ENCODE measurements at places on chromosomes 6 and 20. TPM values are rescaled to one million over a fixed set of nuclear protein-coding genes. Genes with fewer than 3 reads are reported as not detected.

Gene TMEM170B
- polyA plus RNA-seq: 0.59 TPM

Gene BFSP1
- polyA plus RNA-seq: 5.8 TPM

Gene GABRR2
- not detected for polyA plus RNA-seq

Gene SYNDIG1
- polyA plus RNA-seq: not detected

Gene MUC21
- not detected for polyA plus RNA-seq

Gene RSPH4A
- 0.11 TPM for polyA plus RNA-seq

Gene SGK2
- polyA plus RNA-seq: not detected

Gene UTRN
- polyA plus RNA-seq: 261 TPM

GRCh38 chr6:170289951-170290295, 955 bp downstream of the DLL1 start:
- peaks cover 43% of the 10 kb centered on the region for H3K27me3 ChIP-seq
- no peak overlapping the region for H3K27ac ChIP-seq
- peaks cover 39% of the 10 kb centered on the region for H3K4me1 ChIP-seq

GRCh38 chr20:3704087-3704486, 8.3 kb downstream of the SIGLEC1 start:
- no peak for DNase-seq
- H3K36me3 ChIP-seq: no peaks in the 10 kb centered on the region
- H3K27ac ChIP-seq: no peak overlapping the region
- H3K27me3 ChIP-seq: peaks cover 1% of the 10 kb centered on the region

- H3K27me3 ChIP-seq: no peaks in the 10 kb centered on the region
- DNase-seq: no peak
- H3K27ac ChIP-seq: no peak overlapping the region
- H3K4me1 ChIP-seq: no peaks in the 10 kb centered on the region
Observed at GRCh38 chr6:105058846-105059245, 101.9 kb downstream of the LIN28B start.

DNA sequence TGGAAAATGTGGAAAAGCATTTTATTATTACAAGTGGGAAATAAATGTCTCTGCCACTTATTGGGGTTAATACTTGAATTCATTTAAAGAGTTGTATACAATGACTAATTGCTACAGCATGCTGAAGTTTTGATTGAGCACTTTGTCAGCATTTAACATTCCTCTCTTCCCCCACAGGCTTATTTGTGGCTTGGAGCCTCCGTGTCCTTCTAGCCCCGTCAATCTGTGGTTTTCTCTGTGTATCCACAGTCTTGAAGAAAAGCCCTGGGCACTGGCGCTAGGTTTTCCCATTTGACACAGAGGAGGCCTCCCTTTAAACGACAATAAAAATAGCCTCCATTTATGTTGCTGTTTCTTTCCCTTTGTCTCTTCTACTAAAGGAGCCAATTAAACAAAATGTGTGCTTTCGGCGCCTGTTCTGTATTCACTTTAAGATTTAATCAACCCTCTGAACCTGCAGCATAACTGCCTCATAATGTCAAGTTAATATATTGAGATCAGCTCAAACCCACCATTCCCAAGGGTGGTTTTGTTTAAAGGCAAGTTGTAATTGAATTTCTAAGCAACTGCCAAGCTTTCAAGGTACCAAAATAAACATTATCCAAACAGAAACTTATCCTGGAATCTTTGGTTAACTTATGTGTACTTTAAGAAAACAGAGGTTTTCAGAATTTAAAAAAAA, 326.6 kb upstream of the RNF24 start:
- H3K4me1 ChIP-seq: no peaks in the 10 kb centered on the region
- no peak overlapping the region for H3K4me3 ChIP-seq
- DNase-seq: no peak
- H3K36me3 ChIP-seq: no peaks in the 10 kb centered on the region
- H3K27ac ChIP-seq: no peak overlapping the region

- peaks cover 24% of the 10 kb centered on the region for H3K36me3 ChIP-seq
- peaks cover 26% of the 10 kb centered on the region for H3K27me3 ChIP-seq
- peaks cover 41% of the 10 kb centered on the region for H3K4me1 ChIP-seq
- H3K4me3 ChIP-seq: peak overlapping the region; percentile 89
Observed at GRCh38 chr6:161242113-161242512, 31.7 kb downstream of the AGPAT4 start.

GRCh38 chr6:3345836-3346235, 87.1 kb downstream of the PSMG4 start:
- no peak for DNase-seq
- H3K27me3 ChIP-seq: peaks cover 1% of the 10 kb centered on the region
- H3K4me1 ChIP-seq: no peaks in the 10 kb centered on the region

DNA sequence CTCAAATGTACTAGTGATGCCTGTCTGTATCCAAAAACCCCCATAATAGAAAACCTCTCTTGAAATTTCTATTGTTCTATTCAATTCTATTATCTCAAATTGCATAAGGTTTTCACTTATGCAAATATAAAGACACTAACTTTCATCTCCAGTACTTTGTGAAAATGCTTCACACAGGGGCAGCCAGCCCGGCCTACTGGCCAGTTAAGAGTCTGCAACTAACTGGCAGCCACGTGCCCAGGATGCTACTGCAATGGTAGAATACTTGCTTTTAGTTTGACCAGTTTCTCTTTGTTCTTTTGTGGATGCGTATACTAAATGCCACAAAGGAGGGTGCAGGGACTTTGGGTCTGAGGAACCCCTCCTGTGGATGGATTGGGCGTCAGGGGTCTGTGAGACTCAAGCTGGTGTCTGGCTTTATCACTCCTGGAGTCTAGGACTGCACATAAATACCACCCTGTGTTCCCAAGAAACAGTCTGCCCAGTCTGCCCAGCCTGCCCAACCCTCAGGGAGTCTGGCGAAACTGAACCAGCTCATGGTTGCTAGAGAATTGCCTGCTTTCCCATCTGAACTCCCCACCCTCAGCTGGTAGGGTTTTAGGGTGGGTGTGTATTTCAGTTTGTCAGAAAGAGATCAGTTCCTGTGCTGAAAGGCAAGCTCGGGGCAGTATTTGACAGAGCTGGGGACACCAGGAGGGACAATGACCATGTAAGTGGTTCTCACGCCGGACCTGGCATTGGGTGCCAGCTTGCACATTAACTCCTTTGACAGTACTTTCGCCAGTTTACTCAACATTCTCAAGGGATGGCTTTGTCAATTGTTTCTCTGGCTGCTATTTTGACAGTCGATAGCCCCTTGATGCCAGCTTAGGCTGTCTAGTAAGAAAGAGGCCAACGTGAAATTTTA, 558.2 kb upstream of the JAG1 start:
- H3K27ac ChIP-seq: no peak overlapping the region
- DNase-seq: no peak
- no peak overlapping the region for H3K4me3 ChIP-seq
- H3K27me3 ChIP-seq: no peaks in the 10 kb centered on the region
- H3K36me3 ChIP-seq: no peaks in the 10 kb centered on the region

DNA sequence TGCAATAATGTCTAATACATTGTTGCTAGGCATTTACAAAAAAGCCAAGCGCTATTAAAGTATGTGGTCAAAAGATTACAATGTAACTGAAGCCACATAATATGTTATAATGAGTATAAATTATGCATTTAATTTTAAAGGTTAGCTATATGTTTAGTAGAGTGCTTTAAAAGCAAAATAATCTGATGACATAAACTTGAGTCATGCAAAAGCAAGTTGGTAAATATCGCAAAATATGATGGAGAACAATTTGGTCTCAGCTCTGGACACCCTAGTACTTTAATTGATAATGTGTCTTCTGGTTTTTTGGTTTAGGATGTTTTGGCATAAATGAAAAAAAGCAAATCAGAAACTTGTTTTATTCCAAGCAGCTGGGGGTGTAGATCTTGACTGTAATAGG, 188.6 kb upstream of the RREB1 start:
- H3K36me3 ChIP-seq: no peaks in the 10 kb centered on the region
- H3K27ac ChIP-seq: no peak overlapping the region
- DNase-seq: no peak
- no peak overlapping the region for H3K4me3 ChIP-seq
- H3K4me1 ChIP-seq: peaks cover 5% of the 10 kb centered on the region

DNA sequence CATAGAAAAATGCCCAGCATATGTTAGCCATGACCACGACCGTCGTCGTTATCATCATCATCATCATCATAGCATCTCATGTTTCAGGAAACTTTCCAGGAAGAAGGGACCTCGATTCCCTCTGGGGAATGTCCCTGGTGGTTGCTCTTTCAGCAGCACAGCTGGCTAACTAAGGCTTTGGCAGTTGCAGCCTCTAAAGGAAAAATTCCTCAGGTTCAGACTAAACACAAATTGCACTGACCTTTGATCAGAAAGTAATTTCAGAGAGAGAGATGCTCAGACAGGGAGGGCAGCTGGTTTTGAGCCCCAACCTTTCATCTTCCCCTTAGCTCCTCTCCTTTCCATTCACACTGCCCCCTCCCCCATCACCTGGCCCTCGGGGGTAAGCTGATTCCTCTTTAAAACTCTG, 5.6 kb upstream of the CFB start:
- no peak overlapping the region for H3K4me3 ChIP-seq
- H3K4me1 ChIP-seq: no peaks in the 10 kb centered on the region
- no peaks in the 10 kb centered on the region for H3K36me3 ChIP-seq
- peaks cover under 1% of the 10 kb centered on the region for H3K27me3 ChIP-seq

DNA sequence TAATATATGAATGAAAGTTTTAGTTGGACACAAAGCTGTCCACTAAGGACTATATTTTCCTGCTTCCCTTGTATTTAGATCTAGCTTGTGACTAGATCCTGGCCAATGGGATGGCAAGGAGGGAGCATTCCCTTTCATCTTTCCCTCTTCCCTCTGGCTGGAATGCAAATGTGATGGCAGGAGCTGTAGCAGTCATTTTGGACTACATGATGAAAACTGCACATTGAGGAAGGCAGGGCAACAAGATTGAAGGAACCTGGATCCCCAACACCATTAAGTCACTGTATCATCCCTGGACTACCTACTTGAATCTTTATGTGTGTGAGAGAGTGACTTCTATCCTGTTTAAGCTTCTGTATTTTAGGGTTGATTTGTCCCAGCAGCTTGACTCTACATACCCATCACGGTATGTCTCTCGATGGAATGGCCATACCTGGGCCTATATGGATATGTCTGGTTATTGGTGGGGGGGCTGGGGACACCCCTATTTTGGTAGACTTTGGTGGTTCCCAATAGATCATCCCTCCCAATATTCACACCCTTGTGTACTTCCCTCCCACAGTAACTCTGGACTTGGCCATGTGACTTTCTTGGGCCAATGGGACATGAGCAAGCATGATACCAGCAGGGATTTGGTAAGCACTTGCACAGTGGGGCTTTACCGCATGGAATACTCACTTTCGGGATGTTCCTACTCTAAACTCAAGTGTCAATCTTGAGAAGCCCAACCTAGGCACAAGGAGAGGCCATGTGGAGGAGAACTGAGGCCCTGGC, 128.5 kb downstream of the VEGFA start:
- no peak overlapping the region for H3K27ac ChIP-seq
- H3K4me1 ChIP-seq: no peaks in the 10 kb centered on the region
- DNase-seq: no peak

GRCh38 chr6:11404081-11404480, 133.5 kb upstream of the TMEM170B start:
- no peak overlapping the region for H3K27ac ChIP-seq
- no peak overlapping the region for H3K4me3 ChIP-seq
- peaks cover 3% of the 10 kb centered on the region for H3K36me3 ChIP-seq
- H3K4me1 ChIP-seq: peaks cover 16% of the 10 kb centered on the region
- DNase-seq: no peak

DNA sequence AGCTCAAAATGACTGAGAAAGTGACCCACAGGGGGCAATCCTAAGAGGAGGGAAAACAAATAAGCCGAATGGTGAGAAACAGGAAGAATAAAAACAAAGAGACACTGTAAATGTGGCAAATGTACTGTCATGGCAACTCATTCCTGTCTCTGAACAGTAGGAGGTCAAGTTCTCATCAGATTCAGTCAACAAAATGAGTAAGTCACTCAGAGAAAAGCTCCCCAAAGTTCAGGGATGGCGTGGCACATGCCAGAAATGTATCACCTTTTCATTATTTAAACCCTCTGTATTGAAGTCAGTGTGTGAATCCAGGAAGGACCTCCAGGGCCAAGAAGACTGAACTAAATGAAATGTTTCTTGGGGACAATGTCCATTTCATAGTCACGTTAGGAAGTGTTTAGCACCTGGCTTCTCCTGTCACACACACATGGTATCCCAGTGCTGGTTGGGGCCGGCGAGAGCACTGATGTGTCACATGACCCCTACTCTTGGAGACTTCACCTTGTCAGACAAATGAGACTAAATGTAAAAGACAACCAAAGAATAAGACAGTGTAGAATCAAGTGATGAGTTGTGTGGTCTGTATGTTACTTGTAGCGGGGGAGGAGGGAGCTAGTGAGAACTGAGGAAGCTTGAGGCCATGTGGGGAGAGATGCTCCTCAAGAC, 20.7 kb downstream of the CNR1 start:
- no peak overlapping the region for H3K4me3 ChIP-seq
- DNase-seq: no peak
- H3K4me1 ChIP-seq: no peaks in the 10 kb centered on the region
- no peak overlapping the region for H3K27ac ChIP-seq
- no peaks in the 10 kb centered on the region for H3K36me3 ChIP-seq

GRCh38 chr6:84639396-84639795, 125.0 kb downstream of the TBX18 start:
- peaks cover 4% of the 10 kb centered on the region for H3K36me3 ChIP-seq
- H3K4me3 ChIP-seq: no peak overlapping the region
- H3K4me1 ChIP-seq: no peaks in the 10 kb centered on the region
- DNase-seq: no peak
- H3K27ac ChIP-seq: no peak overlapping the region

DNA sequence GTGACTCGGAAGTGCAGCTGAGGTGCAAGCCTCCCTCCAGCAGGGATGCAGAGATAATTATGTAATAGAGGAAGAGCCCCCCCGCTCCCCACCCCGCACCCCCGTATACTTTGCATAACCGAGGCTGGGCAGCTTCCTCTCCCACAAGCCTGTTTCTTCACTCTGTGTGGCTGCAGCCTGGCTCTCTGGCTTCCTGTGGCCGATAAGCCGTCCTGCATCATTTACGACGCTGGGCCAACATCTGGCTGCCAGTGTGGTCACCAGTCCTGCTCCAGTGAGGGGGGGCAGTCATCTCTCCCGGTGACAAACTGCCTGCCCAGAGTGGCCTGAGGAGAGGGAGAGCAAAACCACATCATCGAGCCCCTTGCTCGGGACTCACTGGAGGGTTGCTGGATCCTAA, 59.2 kb downstream of the RBM38 start:
- no peaks in the 10 kb centered on the region for H3K36me3 ChIP-seq
- peak overlapping the region; percentile 94 for H3K27ac ChIP-seq
- H3K4me3 ChIP-seq: peak overlapping the region; percentile 69
- DNase-seq: peak; percentile 55
- peaks cover 2% of the 10 kb centered on the region for H3K27me3 ChIP-seq
- H3K4me1 ChIP-seq: peaks cover 44% of the 10 kb centered on the region

DNA sequence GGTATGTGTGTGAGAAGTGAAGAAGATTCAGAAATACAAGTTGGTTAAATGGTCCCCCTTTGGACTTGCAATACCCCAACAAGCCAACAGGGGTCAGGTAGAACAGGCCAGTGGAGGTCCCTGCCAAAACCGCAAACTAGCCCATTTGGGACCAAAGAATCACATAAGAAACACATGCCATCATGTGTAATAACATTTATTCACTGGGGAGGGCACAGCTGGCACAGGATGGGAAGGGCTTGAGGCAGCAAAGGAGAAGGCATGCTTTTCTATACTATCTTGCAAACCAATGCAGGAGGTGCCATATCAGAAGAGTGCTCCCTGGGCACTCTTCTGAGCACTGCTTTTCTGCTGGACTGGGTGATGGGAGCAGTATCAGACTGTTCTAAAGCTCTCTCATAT, 116.1 kb upstream of the TRAF3IP2 start:
- H3K4me1 ChIP-seq: peaks cover 90% of the 10 kb centered on the region
- peak; percentile 47 for DNase-seq
- peaks cover 8% of the 10 kb centered on the region for H3K27me3 ChIP-seq
- H3K4me3 ChIP-seq: peak overlapping the region; percentile 48
- H3K27ac ChIP-seq: peak overlapping the region; percentile 100

GRCh38 chr20:40410028-40410427, 279.0 kb downstream of the MAFB start:
- no peaks in the 10 kb centered on the region for H3K4me1 ChIP-seq
- no peak for DNase-seq
- no peak overlapping the region for H3K4me3 ChIP-seq
- no peak overlapping the region for H3K27ac ChIP-seq
- no peaks in the 10 kb centered on the region for H3K36me3 ChIP-seq
